ENCODE measurements at places on chromosomes 2 and 18.

DNA sequence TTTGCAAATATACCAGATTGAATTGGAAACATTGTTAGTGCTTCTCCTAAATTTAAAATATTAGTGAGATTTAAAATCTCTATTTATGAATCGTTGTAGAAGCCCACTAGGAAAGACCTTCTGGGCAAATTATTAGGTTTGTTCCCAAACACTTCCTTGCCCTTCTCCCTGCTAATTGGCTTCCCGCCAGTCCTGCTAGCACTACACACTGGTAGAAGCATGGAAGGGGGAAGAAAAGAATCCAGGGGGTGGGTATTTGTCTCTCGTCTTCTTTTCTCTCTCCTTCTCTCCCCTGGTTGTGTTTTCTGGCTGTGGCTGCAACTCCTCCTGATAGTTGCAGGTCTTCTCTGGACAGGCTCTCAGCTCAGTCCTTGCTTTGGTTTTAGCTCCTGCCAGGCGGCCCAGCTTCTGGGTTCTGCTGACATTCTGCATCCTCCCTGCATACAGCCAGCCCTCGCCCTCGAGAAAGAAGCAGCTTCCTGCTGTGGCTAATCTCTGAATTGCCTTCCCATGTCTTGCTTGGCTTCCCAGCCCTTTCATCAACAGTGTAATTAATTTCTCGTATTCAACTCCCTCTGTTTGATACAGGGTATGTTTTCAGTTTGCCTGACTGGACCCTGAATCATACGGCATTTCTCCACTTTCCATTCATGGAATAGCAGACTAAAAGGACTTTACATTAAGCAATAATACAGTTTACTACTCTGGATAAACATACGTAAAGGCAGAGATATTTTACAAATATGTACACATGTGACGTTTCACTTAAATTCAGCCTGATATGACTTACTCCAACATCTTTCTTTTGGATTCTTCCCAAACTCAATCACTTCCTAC is 6.9 kb upstream of the PARD3B start:
- DNase-seq: no peak

- DNase-seq: no peak
These were observed 81.7 kb downstream of the AGPS start for GRCh38 chr2:177474301-177474700.

GRCh38 chr18:49733896-49734585 is 79.3 kb downstream of the ACAA2 start:
- DNase-seq: no peak

- DNase-seq: no peak
These were observed 38.4 kb downstream of the TBC1D8 start for GRCh38 chr2:101112772-101113157.

DNA sequence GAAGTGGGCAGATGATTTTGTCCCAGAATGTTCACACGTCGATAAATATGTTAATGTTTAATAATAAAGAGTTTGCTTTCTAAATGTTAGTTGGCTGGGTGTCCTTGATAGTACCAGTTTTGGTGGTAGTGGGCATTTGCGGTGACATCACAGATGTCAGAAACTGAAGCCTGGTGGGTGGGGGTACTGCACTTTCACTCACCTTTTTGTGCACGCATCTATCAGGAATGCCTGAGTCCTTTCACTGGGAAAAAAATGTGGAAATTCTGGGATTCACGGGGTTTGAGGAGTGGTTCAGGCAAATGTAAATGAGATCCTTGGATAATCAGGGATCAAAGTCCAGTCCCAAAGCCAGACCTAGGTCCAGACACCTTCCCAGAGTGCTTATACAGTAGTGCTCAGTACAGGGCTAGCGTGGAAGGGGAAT is 3.2 kb downstream of the EPAS1 start:
- no peak for DNase-seq

DNA sequence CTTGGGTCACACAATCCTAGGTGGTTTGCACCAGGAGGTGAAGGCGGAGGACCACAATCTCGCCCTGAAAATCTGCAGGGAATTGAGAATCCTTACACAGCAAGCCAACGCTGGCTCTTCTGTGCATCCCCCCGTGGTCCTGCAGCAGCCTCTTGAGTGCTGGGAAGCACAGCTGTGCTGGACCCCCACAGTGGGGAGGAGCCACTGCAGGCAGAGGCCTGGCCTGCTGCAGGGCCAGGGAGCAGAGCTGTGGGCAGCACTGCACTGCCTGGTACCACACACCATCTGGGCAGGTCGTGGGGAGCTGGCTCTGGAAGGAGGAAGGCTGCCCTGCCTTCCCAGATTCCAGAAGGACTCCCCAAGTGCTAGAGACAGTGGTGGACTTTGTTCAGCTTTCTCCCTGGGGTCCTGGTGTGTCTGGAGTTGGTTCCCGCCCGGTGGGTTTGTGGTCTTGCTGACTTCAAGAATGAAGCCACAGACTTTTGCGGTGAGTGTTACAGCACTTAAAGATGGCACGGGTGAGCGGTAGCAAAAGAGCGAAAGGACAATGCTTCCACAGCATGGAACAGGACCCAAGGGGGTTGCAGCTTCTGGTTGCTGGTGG is 106.3 kb downstream of the FAM168B start:
- DNase-seq: no peak

GRCh38 chr18:1965016-1965415 is 606.3 kb downstream of the METTL4 start:
- DNase-seq: no peak

- no peak for DNase-seq
These were observed 164.8 kb downstream of the ARHGAP15 start for GRCh38 chr2:143294068-143294467.

- no peak for DNase-seq
These were observed 136.1 kb upstream of the PID1 start for GRCh38 chr2:229407170-229407569.

DNA sequence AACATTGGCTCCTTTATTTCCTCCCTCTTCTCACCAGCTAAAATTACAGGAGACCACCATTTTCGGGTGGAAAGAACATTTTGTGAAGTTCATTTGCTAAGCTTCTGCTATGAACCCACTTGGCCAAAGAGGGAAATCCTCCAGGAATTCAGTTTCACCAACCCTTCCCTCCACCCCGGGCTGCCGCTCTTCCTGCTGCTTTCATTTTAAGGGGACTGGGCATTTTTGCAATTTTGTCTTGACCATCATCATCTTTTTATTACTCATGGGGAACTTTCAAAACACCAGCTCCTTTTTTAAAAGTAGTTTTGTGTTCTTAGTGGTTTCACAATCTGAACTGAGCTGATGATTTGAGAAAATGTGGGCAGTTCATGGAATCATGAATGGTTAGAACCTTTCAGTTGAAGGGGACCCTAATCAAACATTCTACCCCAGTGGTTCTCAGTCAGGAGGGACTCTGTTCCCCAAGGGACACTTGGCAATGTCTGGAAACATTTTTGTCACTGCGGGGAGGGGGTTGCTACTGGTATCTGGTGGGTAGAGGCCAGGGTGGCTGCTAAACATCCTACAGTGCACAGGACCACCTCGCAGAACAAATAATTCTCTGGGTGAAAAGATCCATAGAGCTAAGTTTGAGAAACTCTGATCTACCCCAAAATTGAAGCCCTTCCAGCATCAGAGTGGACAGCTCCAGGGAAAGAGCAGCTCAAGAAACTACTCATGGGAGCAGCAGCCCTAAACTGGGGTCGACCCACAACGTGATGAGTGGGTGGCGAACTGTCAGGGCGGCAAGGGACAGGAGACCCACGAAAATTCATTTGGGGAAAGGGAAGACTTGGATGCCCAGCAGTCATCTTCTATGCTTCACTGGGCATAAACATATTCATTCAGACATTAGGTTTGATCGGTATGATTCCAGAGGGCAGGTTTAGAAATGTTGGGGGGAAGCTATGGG is 92.9 kb downstream of the ACKR3 start:
- DNase-seq: no peak

- no peak for DNase-seq
These were observed 303.5 kb downstream of the CDCA7 start for GRCh38 chr2:173657996-173658717.

GRCh38 chr2:38115216-38116032 is 39.5 kb upstream of the CYP1B1 start:
- peak; percentile 9 for DNase-seq

DNA sequence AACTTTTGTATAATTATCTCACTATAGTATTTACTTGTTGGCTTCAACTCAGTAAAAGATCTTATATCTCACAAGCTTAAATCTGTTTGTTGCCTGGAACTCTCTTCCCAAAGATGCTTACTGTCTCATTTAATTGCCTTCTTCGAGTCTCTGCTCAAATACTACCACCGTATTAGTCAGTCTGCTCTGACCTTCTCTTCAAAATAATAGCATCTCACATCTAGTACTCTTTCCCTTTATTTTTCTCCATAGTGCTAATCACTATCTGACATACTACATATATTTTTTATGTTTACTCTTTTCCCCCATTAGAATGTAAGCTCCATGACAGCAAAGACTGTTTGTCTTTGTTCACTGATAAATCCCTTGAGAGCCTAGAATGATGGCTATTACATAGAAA is 10.6 kb upstream of the MPP4 start:
- no peak for DNase-seq

DNA sequence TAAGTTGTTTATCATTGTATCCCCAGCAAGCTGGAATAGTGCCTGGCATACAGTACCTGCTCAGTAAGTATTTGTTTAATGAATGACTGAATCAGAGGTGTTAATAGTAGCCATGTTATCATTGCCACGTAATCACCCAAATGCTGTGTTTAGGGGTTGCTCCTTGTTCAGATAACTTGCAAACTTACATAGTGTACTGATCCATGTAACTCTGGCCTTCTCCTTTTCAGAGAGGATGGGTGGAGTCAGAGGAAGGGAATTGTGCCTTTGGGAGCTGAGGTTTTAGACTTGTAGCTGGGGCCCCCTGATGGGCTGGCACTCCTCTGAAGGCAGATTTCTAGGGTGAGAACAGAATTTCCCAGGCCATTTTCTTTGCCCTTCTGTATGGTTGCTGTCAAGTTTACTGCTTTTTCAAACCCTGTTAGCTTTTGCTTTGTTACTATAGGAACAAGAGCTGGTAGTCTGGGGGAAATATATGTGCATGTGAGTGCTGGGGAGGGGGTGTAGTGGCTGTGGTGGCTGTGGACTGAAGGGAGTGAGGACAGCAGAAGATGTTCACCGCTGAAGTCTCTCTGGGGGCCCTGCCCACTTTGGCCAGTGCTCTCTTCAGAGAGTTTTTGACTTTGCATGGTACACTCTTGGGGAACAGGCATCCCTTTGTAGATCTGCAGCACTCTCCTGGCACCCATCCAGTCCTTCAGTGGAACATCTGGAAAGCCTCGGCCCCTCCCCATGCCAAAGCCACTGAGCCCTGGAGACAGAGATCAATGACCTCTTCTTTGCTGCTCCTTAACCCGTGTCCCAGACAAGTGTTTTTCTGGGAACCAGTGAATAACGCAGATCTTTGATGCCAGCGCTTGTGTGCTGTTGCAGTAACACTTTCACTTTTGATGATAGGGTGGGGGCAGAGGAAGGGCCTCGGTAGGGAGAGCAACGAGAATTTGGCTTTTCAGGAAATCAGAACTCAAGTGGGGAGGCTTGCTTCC is 209.0 kb downstream of the PRKCE start:
- DNase-seq: no peak

- DNase-seq: no peak
These were observed 17.2 kb downstream of the SP110 start for GRCh38 chr2:230202430-230203109.

DNA sequence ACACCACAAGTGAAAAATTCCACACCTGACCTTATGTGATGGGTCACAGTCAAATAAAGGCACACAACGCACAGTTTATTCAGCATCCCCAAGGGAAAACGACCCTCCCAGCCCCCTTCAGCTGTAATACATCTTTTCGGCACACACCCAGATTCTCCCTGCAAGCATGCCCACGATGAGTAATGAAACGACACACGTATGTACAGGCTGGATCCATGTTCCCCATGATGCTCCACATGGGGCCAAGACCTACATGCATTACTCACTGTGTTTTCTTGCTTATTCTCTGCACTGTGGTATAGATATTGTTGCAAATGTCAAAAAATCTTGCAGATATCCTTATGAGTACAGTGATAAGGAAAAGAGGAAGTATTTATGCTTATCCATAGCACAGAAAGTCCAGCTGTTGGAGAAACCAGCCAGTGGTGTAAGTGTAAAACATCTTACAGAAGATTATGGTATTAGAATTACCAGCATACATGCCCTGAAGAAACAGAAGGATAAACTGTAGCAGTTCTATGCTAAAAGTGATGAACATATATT is 32.5 kb upstream of the SGPP2 start:
- no peak for DNase-seq

DNA sequence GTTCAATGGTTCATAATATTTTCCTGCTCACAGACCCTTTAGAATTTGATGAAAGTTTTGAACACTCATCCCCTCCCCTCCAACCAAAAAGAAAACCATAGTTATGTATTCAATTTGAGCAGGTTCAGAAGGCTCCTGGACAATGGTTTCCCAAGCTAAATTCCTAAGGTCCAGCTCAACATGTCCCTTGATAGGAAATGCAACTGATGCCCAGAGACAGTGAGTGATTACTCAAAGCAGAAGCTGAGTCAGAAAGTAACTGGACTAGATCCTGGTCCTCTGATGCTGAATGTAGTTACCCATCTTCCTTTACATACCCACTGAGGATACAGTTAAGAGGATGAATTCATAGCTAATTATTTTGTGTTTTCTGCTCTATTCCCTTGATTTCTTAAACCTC is 218.9 kb upstream of the NCKAP5 start:
- no peak for DNase-seq

DNA sequence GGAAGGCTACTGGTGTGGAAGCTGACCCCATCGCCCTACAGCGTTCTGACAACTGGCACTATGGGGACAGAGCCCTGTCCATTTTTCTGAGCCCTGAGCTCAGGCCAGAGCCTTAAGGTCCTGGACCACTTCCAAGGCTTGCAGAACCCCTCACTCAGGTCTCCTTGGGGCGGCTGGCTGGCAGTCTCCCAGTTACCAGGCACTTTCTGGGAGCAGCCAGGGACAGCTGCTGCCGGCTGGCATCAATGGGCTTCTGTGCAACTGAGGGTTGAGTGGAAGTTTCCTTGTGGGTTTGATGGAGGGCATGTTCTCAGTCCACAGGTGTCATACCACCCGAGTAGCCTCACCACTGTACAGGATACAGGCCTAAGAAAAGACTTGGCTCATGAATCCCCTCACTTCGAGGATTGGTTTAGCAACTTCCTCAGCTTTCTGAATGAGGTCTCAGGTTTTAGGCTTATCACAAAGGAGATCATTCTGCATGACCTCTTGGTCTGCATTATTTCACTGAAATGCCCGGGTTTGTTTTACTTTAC is 27.4 kb upstream of the WIPF1 start:
- no peak for DNase-seq

GRCh38 chr2:118309946-118310680 is 221.8 kb downstream of the INSIG2 start:
- DNase-seq: peak; percentile 6

DNA sequence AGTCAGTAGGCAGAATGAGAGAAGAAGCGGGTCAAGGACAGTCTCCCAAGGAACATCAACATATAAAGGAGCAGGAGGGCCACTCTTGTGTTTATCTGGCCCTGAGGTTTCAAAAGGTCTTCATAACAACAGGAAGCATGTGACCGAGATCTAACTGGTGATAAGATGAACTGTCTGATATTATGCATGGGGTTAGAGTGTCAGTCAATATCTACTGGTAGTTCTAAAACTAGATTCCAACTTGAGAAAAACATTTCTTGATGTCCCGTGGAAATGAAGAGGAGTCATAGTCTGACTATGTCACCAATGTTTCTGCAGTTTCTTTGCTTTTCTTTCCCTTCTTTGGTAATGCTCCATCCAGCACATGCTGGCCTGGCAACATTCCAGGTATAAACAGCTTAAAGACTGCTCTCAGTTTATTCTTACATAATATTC is 77.5 kb upstream of the ITPRID2 start:
- no peak for DNase-seq
